ENCODE measurements at places on chromosomes 1 and 21.

DNA sequence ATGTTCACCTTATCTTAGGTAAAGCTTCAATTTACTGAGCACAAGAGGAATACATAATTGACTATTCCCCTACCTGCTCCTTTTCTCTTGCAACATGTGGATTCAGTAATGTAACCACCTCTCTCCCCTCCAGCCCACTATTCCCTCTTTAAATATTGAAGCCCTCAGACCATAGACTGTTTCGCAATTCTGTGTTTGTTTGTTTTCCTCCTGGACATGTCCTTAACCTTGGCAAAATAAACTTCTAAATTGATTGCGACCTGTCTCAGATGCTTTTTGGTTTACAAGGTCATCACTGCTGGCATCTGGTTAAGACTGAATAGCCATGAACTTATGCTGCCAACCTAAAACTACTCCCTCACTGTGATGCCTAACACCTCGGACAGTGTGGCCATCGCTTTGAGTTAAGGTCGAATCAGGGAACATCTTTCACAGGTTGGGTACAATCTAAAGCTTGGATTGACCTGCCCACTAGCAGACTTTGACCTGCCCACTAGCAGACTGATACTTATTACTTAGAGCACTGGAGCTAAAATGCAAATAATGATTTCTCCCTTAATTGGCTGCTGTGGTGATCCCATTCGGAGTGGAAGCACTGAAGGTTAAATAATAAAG is 10.2 kb upstream of the CDC42BPA start:
- no peak for DNase-seq

- DNase-seq, result no peak
Observed at GRCh38 chr1:17363351-17363750, 8.6 kb upstream of the PADI6 start.

DNA sequence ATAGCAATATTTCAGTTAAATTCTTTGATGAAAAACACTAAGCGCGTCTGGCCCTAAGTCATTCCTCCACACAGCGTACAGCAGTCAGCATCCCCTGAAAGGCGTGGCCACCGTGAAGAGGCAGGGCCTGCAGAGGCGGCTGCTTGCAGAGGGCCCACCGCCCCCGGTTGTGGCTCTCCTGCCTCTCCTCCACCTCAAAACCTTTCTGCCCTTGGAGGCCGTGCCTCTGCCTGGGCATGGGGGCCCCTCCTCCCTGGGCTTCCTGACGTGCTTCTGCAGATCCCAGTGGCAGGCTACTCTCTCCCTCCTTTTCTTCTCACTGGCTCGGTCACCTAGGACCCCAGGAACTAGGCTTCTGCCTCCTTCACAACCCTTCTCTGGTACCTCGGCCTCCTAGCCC is 16.2 kb downstream of the CLSTN1 start:
- DNase-seq, result no peak

- no peak for DNase-seq
Observed at GRCh38 chr1:1164701-1165451, 8.8 kb upstream of the TTLL10 start.

DNA sequence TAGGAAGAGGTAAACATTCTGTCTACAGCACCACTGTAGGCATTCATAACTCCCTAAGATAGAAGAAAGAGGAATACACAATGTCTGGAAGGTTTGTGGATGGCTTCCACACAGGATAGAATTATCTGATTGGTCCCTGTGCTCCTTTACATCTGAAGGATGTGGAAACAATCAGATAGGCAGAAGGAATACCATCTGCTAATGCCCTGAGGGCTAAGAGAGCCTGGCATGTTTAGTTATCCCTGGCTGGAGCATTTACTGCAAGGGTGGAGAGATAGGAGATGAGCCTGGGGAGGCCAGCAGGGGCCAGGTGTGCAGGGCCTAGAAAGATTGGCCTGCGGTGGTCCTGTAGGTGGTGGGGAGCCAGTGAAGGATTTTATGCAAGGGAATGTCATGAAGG is 8.6 kb upstream of the ACBD3 start:
- no peak for DNase-seq

- no peak for DNase-seq
Observed at GRCh38 chr1:100612540-100612939, 74.6 kb downstream of the GPR88 start.

DNA sequence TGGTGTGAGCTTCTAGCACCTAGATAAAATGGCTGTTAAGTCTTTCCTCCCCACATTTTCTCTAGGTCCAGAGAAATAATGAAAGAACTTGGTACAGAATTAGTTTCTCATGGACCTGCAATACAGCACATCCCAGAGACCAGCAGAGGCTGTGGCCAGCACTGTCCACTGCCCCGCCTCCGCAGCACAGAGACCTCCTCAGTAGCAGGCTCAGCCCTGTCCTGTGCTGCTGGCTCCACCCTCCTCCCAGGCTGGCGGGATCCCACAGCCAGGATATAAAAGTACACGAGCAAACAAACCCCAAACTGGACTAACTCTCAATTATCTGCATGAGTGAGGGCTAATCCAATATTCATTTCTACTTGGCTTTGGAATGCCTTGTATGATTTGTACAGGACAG is 401.5 kb downstream of the RPS6KC1 start:
- no peak for DNase-seq

GRCh38 chr1:155168456-155169210 is 4.5 kb downstream of the KRTCAP2 start:
- no peak for DNase-seq

DNA sequence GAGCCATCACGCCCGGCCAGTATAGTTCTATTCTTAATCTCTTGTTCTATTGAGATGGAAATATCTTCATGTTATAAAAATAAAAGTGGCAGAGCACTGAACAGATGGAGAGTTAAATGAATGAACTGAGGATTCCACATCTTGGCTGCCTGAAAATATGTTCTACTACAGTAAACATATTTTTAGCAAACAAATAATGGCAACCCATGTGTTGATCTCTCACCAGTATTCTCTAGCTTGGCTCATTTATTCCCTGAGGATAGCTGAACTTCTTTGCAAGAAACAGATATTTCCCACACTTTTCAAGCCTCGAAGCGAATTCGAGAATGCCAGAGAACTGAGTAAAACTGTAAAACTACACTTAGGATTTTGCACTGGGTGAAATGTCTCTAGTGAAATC is 58.9 kb downstream of the DIRAS3 start:
- DNase-seq, result no peak

GRCh38 chr1:220962031-220962751 is 82.9 kb downstream of the HLX start:
- DNase-seq, result no peak

DNA sequence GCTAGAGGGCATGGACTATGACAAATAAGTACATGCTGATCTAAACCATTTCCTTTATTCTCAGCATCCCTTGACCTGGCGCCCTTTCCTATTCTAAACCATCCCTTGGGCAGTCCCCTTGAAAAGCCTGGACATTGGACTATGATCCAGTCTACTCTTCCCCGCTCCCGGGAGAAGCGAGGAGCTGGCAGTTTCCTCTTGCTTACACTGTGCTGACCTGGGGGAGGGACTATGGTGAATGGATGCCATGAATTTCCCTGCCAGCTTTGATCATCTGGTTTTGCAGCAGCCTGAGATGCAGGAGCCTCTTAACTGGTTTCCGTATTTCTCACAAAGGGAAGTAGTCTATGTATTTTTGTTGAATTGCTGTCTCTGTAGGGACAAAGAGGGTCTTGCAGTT is 121.7 kb downstream of the KIF26B start:
- no peak for DNase-seq

GRCh38 chr1:156194300-156194652 is 372 bp downstream of the SLC25A44 start:
- DNase-seq, result no peak

GRCh38 chr1:83102630-83103071 is 896.3 kb downstream of the TTLL7 start:
- DNase-seq, result no peak

- DNase-seq, result no peak
Observed at GRCh38 chr1:3536420-3537195, 74.7 kb downstream of the MEGF6 start.

GRCh38 chr1:103584537-103584936 is 13.1 kb downstream of the AMY2B start:
- DNase-seq, result no peak

GRCh38 chr1:205988585-205988995 is 14.6 kb downstream of the RAB7B start:
- no peak for DNase-seq

GRCh38 chr1:67939942-67940341 is 106.7 kb upstream of the GNG12 start:
- no peak for DNase-seq
